ENCODE measurements at places on chromosomes 1 and 21.

DNA sequence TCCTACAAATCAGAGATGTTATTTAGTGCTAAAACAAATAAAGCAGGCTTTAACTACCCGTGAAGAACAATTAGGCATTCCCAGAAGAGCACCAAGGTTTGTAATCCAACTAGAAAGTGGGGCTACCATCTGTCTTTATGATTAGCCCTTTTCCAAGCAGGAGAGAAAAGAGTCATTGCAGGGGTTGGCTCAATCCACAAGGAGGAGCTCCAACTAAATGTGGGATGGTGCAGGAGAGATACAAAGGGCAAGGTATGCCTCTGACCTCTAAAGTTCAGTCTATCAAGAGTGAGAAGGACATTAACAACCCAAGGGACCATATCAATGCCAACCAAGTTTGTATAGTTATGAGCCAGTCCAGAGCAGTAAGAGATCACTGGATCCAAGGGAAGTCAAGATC, 382.7 kb upstream of the DUSP10 start:
- no peak for DNase-seq

GRCh38 chr1:181044449-181044966, 10.7 kb downstream of the MR1 start:
- DNase-seq, result no peak

DNA sequence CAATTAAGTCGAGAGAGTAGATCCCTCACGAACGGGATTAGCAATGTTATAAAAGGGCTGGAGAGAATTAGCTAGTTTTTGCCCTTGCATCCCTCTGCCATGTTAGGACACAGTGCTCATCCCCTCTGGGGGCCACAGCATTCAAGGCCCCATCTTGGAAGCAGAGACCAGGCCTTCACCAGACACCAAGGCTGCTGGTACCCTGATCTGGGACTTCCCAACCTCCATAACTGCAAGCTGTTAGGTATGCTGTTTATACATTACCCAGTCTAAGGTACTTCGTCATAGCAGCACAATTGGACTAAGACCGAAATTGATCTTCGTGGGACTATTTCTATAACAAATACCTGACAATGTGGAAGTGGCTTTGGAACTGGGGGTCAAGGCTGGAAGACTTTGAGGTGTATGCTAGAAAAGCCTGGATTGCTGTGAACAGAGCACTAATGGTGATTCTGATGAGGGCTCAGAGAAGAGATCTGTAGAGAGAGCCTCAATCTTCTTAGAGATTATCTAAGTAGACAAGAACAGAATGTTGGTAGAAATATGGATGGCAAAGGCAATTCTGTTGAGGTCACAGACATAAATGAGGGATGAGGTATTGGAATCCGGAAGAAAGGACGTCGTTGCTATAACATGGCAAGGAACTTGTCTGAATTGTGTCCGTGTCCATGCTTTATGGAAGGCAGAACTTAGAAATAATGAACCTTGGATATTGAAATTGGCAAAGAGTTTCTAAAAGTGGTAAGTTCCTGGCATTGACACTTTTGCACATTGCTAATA, 83.8 kb upstream of the KIF26B start:
- no peak for DNase-seq

GRCh38 chr1:228938537-228938901, 203.2 kb downstream of the RHOU start:
- DNase-seq, result no peak

- DNase-seq, result peak; percentile 66
Measured at GRCh38 chr1:63593886-63594605, 835 bp downstream of the PGM1 start.
